ENCODE measurements at places on chromosomes 4 and X.
A peak's percentile ranks its signal among the peaks of the same experiment; 100 is the strongest.

DNA sequence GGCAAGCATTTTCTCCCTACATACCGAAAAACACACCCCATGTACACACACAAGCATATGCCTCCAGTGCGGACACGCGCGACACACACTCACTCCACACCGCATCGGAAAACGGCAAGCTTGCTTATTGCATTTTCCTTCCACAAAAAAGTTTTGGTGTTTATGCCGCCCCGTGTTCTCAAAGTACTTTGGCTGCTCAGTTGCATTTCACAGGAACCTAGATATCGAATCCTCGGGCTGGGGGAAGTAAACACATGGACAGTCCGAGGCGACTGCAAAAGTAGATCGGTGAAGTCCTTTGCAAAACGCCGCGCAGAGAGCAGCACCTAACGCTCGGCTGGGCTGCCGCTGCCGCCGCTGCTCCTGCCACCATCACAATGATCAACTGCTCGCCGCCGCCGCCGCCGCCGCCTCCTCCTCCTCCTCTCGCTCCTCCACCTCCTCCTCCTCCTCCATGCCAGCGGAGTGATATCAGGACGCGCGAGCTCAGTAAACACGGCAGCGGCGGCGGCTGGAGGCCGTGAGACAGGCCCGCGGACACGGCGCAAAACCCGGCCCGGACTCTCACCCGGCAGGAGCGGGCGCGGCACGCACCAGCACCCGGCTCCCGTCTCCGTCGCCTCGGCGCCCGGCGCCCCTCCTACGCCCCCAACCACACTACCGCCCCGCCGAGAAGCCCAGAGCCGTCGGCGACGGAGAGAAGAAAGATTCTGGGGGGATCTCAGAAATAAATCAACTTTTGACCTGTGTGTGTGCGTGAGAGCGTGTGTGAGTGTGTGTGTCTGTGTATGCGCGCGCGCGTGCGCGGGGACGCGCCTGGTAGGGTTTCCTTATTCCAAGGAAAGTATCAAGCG lies at the start of gene MAML3:
Gene MAML3, minus strand, starts transcription at position 467 of the 854 bp plus-strand sequence. CDS start 857 bp downstream, outside the sequence.
- DNase-seq = peak; percentile 80

GRCh38 chrX:17192106-17192505 lies 182.9 kb upstream of the NHS start:
- DNase-seq = no peak

GRCh38 chrX:107935200-107935599 lies 47.0 kb downstream of the TEX13B start:
- DNase-seq = no peak

DNA sequence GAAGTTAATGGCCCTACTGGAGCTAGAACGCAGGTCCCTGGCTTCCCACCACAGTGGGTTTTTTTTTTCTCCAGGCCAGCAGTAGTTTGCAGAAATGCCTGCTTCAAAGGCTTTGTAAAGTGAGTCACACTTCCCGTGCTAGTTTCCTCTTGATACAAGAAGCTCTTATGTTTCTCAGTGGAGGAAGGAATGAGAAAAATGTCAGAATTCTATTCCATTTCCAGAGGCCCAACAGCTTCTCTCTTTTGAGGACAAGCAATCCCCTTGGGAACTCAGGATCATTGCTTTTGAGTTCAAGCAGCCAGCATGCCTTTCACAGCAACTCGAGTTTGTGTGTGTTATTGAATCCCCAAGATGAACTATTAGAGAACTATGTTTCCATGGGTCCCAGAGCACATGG lies 134.3 kb downstream of the GUCY2F start:
- DNase-seq = no peak

DNA sequence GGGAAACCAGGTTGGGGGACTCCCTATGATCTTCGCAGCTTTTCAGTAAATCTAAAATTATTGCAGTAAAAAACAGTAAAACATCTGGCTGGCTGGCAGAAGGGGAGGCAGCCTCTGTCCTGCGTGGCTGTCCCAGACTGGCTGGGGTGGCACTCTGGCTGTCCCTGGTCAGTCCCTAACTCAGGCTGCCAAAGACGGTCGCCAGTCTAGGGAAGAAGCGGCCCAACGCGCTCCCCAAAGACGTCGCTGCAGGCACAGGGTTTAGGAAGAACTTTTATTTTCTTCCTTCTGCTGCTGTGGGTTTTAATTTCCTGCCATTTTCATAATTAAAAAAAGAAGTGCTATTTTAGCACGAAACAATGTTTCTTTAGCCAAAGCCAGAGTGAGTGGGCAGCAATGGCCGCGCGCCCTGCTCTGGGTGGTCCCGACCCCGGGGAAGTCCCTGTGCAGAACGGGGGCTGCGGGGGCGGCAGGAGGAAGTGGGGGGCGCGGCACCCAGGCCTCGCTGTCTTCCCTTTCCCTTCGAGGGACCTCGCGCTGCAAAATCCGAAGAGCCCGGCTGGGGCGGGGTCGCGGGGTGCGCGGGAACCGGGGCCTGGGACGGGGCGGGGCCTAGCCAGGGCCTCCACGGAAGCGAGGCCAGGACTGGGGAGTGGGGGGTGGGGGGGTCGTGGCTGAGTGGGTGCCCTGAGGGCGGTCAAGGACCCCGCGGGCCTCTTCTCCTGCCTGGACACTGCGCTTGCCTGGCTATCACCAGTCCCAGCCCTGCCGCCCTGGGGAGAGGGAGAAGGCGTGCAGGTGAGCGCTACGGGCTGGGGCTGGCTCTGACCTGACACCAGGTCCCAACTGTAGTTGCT lies 6.3 kb upstream of the LETM1 start:
- DNase-seq = no peak

All from activated CD4-positive, alpha-beta T cell treated with anti-CD3 and anti-CD28 coated beads, Interleukin-2, amount 50 U/mL, for 1 hour (primary cell).